GF-D8 (cell line): ENCODE measurements at places on chromosomes 7 and 10.

GRCh38 chr10:94092848-94093247 is 99.1 kb downstream of the PLCE1 start:
- DNase-seq, result no peak

DNA sequence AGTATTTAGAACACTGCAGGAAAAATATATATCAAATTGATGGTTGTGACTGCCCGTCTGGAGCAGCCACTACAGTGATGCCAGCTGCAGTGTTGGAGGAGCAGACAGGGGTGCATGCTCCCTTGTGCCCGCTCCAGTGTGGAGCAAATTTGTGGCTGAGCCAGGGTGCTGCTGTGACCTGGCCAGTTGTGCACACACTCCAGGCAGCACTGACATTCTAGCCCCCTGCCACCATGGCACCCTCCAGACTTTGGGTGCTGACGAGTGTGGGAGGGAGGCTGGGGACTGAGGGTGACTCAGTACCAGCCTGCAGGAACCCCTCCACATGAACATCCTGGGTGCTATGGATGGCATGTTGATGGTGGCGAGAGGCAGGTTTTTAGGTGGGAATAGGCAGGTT is 160.0 kb upstream of the PCDH15 start:
- no peak for DNase-seq

GRCh38 chr7:78099715-78100394 is 301.3 kb downstream of the PHTF2 start:
- no peak for DNase-seq

GRCh38 chr10:88966797-88967196 is 14.2 kb upstream of the ACTA2 start:
- no peak for DNase-seq

- DNase-seq, result no peak
Observed at GRCh38 chr10:100658269-100658668, 87.1 kb upstream of the PAX2 start.

- DNase-seq, result no peak
Observed at GRCh38 chr7:47226696-47227095, 355.2 kb downstream of the TNS3 start.

- DNase-seq, result no peak
Observed at GRCh38 chr10:86461963-86462804, 59.4 kb downstream of the WAPL start.

DNA sequence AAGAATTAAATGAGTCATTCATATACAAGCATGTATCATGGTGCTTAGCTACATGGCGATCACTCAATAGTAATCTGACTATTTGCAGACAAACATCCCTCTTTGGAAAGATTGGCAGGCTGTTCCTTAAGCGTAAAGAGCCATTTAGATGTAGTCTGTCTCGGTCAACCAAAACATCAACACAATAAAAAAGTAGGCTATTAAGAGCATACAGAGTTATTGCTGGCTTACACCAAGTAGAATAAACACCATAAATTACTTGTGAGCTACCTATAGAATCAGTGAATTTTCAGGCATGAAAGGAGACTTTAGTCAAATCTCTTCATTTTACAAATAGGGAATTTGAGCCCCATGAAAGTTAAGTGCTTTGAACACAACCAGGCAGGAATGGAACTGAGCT is 171.7 kb upstream of the FAM171A1 start:
- DNase-seq, result no peak

DNA sequence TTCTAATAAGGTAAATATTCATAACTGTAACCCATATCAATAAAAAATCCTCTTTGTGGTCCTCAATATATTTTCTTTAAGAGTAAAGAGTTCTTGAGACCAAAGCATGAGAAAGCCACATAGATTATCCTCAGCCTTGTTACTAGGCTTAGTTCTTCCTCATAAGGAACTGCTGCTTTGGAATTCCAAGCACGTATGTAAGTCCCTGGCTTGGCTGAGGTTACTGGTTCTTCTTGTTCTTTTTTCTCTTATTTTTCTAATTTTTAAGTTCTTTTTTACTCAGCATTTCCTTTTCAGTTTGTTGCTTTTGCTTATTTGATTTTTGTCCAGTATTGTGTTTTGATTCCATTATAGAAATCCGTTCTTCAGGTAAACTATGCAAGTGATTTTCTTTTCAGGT is 127.3 kb downstream of the MARCHF5 start:
- DNase-seq, result no peak

DNA sequence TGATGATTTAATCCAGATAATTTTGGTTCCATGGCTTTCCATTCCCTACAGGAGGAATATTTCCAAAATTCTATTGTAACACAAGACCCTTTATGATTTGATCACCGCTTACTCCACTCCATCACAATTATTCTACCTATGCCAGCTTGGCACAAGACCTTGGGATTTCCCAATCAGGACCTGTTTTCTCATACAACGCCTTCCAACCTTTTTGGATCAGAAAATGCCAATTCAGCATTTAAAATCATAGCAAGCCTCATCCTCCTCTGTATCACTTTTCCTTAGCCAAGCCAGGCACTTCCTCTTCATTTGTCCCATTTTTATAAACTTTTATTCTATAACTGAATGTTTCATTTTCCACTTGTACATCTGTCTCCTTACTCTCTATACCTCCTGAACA is 100.9 kb downstream of the JMJD1C start:
- no peak for DNase-seq

DNA sequence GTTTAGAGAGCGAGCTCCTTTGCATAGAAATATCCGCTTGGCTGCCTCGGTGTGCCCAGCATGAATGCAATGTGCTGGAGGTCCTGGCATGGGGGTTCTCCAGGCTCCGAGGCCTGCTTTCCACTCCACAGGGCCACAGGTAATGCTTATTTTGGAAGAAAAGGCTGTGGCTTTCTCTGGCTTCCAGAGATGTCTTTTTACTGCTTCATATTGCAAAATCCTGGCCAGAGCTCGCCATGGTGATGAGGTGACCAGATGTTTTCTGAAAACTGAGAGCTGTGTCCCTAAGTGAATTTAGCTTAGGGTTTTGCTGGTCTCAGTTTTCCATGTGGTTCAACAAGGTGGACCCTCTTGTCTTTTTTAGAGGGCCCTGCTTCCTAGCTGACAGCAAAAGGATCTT is 65.2 kb downstream of the BMPER start:
- DNase-seq, result no peak

- DNase-seq, result no peak
Observed at GRCh38 chr10:44028384-44029137, 356.3 kb downstream of the CXCL12 start.

GRCh38 chr10:100364735-100365391 is 17.8 kb downstream of the SCD start:
- DNase-seq, result no peak

GRCh38 chr7:26151953-26152781 is at the start of gene NFE2L3:
TSS of gene NFE2L3 (plus strand) at chr7:26152198. CDS start at chr7:26152499, 301 bp downstream.
- DNase-seq, result no peak

DNA sequence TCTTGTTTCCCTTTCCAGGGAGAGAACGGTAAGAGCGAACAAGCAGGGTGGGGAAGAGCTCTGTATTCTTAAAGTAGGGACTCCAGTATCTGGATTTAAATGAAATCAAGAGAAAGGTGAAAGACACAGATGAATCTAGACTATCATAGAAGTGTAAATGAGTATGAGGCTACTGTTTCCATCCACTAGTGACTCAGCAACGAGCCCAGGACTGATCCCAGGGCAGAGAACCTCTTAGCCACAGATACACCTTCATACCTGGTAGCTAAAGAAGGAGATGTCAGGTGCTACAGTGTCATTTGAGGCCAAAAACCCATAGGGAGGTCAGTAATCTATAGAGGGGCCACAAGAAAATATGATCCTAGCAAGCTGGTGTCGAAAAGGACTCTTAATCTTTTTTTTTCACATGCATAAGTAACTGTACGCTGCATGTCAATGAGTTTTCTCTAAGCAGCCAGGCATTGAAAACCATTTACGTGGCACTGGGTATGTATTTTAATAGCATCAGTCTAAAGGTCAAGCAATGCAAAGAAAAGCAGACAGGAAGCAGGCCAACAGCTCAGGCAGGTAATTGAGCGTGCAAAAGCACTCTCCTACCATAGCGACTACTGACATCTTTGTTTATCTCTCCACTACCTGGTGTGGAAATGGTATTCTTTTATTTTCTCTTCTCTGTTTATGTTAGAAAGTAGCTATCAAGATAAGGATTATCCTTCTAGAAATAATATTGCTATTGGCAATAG is 91.5 kb upstream of the EGR2 start:
- DNase-seq, result no peak

- DNase-seq, result no peak
Observed at GRCh38 chr10:86224354-86225102, 142.1 kb downstream of the GRID1 start.
